ENCODE measurements at places on chromosomes 1 and 21.

- DNase-seq, result peak; percentile 31
Measured at GRCh38 chr1:71303617-71304041, 222.8 kb upstream of the ZRANB2 start.

GRCh38 chr1:109620401-109620791, 759 bp downstream of the AMPD2 start:
- DNase-seq, result peak; percentile 25

DNA sequence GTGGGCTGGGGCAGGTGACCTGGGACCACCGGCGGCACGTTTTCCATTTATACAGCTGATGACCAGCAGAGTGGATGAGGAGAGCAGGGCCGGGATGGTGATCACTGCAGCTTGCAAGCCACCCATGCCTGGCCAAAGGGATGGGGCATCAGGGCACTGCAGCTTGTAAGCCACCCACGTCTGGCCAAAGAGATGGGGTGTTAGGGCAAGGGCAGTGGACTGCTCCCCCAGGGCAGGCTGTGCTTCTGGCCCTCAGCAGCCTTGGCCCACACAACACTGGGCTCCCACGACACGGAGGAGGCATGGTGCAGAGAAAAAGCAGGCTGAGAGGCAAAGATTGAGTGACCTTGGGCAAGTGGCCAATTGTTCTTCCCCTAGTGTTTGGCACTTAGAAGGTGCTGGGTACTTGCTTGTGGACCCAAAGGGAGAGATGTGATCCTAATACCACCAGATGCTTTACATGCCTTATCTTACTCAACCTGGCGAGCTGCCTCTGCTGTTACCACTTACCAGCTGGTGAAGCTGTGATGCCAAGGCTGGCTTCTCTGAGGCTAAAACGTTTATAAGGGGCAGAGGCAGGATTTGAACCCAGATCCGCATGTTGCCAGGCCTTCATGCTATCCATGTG, 48.3 kb downstream of the TRIM62 start:
- DNase-seq, result no peak

DNA sequence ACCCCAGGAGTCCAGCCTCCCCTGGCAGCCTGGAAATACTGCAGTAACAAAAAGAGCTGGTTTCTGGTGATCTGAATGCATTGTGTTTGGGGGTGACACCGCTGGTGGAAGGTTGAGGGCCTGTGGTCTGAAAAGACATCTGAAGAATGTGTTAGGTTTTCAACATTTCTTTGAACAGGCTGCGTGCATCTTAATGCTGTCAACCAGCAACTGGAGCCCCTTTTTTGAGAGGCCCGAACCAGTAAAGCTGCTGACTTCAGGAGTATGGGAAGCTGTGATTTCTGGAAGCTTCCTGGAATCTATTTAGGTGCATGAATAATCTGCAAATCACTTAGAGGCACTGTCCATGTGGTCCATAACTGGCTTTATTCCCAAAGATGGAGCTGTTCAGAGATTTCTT, 17.0 kb downstream of the ATP5PO start:
- DNase-seq, result no peak

DNA sequence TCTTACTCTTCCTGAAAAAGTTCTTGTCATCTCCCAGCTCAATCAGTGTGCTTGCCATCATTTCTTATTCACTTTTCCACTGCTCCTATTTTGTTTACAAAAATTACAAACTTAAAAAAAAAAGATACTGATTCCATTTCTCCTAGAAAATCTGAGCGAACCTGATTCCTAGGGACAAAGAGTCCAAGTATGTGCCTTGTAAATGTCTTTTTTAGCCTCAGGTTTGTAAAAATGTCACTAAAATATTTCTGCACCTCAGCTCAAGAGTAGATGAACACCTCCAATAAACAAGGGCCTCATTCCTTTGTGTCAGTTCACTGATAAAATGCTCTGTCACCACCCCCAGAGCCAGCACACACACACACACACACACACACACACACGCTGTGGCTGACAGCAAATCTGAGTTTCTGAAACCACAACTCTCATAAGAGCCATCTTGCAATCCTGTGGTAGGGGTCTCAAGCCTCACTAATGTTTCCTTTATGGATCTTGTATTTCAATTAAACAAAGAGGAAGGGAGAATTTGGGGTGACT, 299.2 kb downstream of the PBX1 start:
- DNase-seq, result no peak

DNA sequence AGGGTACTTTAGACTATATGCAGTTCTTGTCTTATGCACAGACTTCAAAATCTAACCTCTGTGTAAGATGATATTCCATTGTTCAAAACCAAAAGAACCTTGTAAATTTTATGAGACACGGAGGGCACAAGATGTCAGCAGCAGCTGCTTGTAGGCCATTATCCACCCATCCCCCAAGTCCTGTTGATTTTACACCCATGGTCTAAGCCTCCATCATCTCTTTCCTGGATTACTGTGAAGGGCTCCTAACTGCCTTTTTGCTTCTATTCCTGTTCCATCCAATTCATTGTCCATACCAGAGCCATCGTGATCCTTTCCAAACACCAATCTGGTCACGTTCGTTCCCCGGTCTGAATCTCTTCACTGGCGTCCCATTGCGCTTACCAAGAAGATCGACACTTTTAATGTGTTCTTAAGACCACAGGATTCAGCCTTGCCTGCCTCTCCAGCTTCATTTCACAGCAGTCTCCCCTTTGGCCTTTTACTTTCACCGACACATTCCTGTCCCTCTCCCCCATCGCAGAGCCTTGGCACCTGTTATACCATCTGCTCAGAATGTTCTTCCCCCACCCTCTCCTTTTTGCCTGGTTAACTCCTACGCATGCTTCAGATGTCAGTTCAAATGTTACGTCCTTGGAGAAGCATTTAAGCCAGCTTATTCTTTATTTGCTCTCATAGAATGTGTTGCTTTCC, 107.3 kb upstream of the POU3F1 start:
- DNase-seq, result no peak

DNA sequence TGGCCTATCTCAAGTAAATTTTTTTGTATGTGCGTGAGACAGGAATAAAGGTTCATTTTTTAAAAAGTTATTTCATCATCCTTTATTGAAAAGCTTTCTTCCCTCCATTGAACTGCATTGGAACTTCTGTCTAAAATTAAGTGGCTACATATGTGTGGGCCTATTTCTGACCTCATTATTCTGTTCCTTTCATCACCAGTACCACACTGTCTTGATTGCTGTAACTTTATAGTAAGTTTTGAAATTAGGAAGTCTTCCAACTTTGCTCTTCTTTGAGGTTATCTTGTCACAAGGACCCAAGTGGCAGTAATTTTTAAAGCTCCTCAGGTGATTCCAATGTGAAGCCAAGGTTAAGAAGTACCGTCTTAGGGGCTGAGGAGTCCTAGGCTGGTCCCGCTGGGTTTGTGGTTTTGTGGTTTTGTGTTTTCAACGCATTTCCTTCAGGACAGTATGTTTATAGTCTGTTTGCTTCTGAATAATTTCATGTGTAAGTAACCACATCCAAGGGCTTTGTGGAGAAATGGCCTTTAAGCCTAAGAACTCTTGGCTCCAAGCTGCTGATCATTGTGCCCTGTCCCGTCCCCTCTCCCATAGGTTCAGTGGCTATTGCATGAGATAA, 12.4 kb upstream of the SCAF4 start:
- DNase-seq, result no peak

DNA sequence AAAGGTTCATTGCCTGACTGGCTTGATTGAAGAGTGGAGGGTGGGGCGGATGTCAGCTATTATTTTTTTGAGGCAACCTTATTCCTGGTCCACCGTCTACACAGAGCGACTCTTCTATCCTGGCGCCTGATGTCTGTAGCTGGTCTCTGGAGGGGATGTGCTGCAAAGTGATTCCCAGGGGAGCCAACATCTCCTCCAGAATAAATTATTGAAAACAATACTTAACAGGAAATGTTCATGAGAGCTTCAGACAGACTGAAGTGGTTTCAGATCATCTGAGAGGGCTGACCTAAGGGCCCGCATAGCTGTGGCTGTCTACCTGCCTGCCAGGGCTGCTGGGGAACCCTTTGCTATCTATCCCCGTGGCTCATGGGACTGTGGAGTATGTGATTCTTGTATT, 66.7 kb downstream of the TEX35 start:
- DNase-seq, result no peak

DNA sequence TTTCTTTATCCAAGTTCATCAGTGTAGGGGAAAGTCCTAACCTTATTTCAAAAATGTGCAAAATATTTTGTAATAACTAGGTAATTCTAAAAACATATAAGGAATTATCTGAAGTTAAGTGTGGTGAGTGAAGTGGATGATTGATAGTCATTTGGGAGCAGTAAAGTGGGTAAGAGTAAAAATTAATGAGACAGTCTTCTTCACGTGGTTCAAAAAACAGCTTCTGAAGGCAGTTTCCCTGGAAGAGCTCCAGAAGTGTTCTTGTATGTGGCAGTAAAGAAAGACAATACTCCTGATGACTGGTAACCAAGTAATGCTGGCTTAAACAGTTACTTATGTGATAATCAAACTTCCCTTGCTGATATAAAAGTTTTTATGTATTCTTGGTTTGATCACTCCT, 50.3 kb downstream of the LEPR start:
- DNase-seq, result no peak

- peak; percentile 52 for DNase-seq
Measured at GRCh38 chr1:179599623-179600249, 8.1 kb downstream of the TDRD5 start.

- no peak for DNase-seq
Measured at GRCh38 chr1:210231846-210232510, 618 bp upstream of the SERTAD4 start.

DNA sequence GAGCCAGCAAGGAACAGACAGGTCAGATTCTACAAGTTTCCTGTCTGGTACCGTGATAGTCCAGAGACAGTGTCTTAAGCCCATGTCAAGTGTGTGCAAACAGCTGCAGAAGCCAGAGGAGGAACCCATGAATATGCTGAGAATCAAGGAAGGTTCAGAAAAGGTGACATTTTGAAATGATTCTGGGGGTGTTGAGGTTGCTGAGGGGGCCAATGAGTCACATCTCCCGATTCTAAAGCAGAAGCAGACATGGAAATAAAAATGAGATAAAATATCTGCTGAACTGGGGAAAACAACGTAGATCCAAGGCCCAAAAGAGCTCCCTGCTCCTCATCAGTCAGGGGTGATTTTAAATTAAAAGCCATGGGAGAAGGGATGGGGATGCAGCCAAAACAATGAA, 15.8 kb upstream of the SYT6 start:
- no peak for DNase-seq

DNA sequence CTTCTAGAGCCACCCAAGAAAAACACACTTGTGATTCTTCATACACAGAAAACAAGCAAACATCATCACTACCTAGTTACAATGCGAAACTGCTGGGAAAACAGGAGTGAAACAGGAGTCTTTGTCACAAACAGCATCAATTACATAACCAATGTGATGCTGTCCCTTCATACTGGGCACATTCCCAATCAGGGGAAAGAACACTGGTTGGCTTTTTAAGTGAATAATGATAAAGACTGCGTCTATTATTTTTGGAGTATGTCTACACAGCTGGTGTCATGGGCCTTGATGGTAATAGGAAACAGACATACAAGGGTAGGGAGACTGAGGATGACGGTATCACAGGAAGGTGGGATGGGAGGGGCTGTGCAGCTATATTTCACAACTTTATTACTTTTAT, 43.3 kb downstream of the SIPA1L2 start:
- DNase-seq, result no peak

DNA sequence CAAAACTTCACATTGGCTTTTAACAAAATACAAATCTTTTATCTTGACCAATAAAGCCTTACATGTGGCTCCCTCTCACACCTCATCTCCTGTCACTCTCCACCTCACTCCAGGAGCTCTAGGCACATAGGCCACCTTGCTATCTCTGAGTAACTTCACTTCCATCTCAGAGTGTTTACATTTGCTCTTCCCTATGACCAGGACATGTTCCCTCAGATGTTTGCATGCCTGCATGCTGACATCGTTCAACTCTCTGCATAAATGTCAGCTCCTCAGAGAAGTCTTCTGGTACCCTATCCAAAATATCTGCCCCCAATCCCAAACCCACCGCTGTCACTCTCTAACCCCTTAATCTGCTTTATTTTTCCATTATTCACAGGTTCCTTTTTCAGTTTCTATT, 110.9 kb downstream of the TOMM20 start:
- no peak for DNase-seq

DNA sequence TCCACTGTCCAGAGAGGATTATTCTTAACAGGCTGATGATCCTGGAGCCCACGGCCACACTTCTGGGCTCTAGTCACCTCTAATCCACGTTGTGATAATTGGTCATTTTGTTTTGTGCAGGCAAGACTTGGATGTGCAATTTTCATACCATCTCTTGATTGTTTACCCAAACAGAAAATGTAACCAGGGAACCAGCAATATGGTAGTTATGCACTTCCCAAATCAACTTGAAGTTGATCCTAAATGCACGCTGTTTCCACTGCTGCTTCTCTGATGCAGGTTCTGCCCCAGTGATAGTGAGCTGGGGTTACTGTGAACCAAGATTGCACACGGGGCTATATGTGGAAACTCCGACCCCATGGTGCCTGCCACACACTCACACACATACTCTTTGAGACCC, 14.7 kb upstream of the KCNJ15 start:
- no peak for DNase-seq

DNA sequence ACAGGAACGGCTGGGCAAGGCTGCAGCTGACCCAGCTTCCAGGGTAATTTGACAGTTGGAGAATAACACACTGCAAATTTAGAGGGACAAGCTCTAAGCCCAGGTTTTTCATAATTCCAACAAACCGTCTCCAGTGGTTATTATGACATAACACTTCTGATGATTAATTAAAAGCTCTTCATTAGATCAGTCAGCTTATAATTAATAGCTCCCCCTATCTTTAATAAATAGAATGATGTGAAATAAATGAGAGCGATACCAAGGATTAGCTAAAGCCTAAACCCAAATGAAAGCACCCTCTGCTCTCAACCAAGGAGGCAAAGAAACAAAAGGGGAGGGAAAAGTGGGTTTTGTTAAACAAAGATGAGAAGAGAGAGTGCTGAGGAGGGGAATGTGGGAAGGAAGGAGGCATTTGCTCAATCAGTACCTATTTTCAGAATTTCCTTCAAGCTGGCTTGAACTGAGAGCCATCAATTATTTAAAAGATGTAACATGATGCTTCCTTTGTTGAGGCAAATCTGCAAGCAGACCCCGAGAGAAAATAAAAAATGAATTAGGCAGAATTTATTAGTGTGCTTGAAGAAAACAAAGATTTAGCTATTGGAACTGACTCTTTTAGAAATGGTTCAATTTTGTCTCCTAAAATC, 221.8 kb upstream of the ESRRG start:
- DNase-seq, result no peak

- peak; percentile 9 for DNase-seq
Measured at GRCh38 chr1:40344597-40344996, 27.5 kb upstream of the COL9A2 start.
